ENCODE measurements at places on chromosomes 2 and 18. TPM values are rescaled to one million over a fixed set of nuclear protein-coding genes. Genes with fewer than 3 reads are reported as not detected.

DNA sequence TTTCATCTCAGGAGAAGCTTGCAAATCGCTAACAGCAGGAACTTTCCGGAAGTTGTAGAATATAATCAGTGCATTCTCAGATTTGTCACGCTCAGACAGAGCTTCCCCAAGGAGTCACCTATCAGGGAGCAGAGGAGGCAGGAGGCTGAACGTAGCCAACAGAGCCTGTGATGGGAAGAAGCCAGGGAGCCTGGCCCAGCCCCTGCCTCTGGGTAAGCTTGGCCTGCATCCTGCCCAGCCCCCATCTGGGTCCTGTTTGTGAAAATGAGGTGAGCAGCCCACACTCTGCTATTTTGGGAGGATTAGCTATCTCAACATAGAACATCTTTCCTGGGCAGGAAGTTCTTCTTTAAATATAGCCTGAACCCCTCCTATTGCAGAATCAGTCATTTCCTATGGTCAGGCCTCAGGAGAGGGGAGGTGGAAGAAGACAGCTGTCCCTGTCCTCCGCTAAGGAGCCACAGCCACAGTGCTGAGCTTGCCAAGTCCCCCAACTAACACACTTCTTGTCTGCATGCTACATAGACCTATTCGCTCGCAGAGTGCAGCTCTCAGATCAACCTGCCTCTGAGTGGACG lies 19.2 kb upstream of the PKDCC start:
- no peak for DNase-seq

- DNase-seq, result no peak
Observed at GRCh38 chr18:56407646-56408180, 230.7 kb downstream of the TXNL1 start.

DNA sequence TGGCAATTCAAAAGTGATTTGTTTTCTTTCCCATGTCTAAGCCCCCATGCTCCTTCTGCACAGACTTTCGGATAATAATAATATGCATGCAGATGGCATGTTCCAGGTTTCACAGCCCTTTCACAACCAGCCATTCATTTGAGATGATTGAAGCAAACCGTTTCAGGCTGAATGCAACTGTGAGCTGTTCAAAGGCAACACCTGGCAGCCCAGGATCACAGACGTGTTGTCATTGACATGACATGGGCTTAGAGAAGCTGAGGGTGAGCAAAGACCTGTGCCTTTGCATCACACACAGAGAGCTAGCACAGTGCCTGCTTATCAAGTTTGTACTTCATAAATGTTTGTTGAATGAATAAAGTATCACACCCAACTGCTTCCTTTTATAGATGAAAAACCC lies 12.4 kb upstream of the ERMN start:
- no peak for DNase-seq

DNA sequence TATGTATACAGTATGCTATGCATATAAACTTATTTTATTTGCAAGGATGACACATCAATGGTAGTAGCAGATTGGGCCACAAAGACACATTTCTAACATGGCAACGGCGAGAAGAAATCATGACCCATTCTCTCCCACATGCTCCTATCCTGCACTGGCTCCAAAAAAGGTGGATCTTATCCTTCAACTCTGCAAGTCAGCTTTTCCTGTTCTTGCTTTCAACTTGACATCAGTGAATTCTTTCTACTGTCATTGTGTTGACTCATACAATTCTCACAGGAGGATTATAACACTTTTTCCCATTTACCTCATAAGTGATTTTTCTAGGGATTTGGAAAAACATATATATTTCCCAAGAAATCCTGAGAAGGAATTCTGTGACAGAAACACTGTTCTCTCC lies 53.1 kb downstream of the ACVR1 start:
- peak; percentile 83 for DNase-seq

DNA sequence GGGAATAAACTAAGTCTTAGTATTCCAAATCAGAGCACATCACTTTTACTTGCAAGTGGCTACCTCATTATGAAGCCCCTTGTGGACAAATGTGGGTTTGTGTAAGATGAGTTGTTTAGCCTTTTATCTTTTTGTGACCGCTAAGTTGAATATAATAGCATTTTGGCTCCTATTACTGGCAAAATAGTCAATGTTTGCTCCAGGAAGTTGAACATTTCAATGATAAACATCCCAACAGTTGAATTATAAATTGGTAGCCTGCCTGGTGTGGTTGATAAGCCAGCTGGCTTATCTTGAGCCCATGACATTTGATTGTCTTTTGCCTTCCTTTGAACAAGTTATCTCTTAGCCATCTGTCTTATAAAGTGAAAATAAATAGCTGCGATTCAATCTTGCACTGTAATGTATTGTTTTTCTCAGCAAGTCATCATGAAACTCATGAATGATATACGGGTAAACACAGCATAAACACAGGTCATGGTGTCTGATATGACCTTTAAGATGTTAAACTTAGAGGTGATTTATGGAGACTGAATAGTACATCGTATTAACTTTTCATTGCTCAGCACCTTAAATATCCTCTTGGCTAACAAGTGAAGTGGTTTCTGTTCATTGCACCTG lies 338.4 kb downstream of the SOCS6 start:
- DNase-seq, result no peak

GRCh38 chr2:46488389-46488788 lies 9.0 kb downstream of the TMEM247 start:
- no peak for DNase-seq

- peak; percentile 13 for DNase-seq
Observed at GRCh38 chr2:106020032-106020431, 174.1 kb downstream of the UXS1 start.

GRCh38 chr18:46624127-46624526 lies 32.9 kb downstream of the LOXHD1 start:
- no peak for DNase-seq

GRCh38 chr18:63374540-63374939 lies 7.5 kb upstream of the KDSR start:
- peak; percentile 63 for DNase-seq

DNA sequence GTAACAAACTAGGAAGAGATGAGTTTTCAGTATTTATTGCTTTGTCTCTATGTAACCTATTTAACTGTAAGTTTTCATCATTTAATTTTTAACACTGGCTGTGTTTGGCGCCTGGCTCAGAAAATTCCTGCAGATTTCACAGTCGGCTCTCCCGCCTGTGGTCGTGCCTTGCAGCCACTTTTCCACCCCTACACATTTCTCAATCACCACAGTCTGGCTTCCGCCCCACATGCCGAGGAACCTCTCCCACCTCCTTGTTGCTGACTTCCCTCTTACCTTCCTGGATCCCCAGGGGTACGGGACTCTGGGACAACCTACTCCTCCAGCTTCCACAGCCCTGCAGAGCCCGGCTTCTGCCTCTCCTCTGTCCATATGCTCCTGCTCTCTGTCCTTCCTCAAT lies 41.6 kb upstream of the MGAT4A start:
- no peak for DNase-seq

DNA sequence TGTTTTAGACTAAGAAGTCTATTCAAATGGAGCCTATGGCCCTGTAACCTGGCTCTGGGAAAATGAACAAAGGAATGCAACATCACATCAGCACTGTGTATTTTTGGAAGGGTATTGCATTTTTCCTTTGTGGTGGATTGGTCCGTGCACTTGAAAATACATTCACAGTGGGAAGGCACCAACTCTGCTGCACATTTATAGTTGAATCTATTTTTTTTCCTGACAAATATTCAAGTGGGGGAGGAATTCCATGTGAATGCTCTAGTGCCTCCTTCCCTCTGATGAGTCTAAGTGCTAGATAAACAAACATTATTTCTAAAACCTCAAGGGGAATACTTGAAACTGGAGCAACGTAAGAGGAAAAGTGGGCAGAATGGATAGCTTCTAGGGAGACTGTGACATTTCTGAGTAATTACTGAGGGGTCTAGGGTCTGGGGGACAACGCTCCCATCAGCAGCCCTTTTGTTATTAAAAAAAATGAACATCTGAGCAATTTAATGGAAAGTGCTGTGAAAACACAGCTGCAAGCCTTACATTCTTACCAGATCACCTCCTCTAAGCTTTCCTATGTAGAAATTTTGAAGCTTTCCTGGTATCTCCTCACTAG lies 208.2 kb downstream of the SLC8A1 start:
- peak; percentile 91 for DNase-seq

GRCh38 chr2:13682540-13683272 lies 949.8 kb upstream of the LRATD1 start:
- DNase-seq, result peak; percentile 45

- DNase-seq, result no peak
Observed at GRCh38 chr2:57878171-57878865, 168.3 kb upstream of the VRK2 start.

DNA sequence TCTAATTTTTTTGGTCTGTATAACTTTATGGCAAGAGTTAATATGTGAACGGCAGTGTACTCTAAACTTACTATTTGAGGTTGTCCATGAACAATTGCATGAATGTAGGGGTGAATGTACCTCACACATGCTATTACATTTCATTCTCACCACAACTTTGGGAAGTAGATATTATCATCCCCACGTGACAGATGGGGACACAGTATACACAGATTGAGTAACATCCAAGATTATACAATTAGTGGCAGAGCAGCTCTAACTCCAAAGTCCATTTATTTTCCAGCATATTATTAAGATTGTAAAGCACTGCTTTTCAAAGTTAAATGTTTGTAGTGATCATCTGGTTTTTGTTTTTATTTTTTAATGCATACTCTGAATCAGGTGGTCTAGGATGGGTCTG lies 622.1 kb upstream of the ZEB2 start:
- no peak for DNase-seq

- DNase-seq, result no peak
Observed at GRCh38 chr2:71528749-71529148, 75.4 kb downstream of the DYSF start.

DNA sequence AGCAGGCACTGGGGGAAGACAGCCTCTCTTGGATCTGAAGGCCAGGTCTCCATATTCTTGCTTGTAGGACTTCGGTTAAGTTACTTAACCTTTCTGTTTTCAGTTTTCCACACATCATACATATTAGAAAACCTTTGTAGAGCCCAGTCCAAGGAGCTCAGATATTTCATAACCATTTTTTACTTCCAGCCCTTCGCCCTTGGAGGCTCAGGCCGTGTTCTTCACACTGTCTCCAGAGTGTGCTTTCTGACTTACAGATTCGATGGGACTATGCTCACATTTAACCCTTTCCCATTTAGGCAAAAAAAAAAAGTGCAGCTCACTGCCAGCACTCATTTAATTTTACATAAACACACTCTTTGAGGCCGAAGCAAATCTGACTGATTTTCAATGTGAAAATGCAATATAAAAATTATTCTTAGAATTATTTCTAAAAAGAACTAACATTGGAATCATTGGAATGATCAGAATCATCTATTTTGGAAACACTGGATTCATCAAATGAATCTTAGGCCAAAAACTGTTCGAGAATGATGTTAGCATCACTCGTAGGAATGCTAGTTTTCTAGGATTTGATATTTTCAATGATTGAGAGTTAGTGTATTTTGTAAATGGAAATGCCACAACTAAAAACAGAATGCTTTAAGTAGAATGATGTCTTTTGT lies 55.0 kb downstream of the MTHFD2 start:
- no peak for DNase-seq

DNA sequence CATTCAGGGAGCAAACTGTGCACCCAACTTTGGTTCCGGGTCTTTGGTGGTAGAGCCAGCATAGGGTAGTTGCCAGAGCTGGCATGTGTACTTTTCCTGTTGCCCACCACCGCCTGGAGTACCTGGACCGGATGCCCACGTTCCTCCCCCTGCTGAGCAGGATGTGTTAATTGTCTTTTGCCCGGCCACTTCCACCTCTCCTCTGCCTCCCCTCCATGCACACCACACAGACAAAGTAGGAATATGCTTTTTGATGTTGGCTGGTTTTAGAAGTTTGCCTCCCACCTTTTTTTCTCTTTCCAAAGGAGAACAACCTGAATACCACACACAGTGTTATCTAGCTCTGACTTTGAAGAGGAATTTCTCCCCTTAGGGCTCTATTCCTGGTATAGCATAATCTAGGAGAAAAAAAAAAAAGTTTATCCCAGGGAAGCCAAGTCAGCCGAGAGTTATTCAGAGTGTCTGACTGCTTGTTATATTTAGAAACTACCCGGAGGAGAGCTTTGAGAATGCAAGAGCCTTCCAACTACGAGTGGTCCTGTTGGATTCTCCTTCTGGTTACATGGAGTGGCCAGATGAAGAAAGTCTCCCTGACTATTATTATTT lies 111.9 kb downstream of the SETBP1 start:
- DNase-seq, result peak; percentile 19

GRCh38 chr2:176122683-176123410 lies at the start of gene HOXD9:
Gene HOXD9 (plus strand): TSS chr2:176122719. CDS start chr2:176122769, 50 bp downstream.
- no peak for DNase-seq

GRCh38 chr2:207836521-207837133 lies 66.9 kb upstream of the FZD5 start:
- DNase-seq, result no peak

Gene ABCG8
- total RNA-seq, result not detected

All from IMR-90 (cell line).